ENCODE measurements at places on chromosomes 3 and 15.

DNA sequence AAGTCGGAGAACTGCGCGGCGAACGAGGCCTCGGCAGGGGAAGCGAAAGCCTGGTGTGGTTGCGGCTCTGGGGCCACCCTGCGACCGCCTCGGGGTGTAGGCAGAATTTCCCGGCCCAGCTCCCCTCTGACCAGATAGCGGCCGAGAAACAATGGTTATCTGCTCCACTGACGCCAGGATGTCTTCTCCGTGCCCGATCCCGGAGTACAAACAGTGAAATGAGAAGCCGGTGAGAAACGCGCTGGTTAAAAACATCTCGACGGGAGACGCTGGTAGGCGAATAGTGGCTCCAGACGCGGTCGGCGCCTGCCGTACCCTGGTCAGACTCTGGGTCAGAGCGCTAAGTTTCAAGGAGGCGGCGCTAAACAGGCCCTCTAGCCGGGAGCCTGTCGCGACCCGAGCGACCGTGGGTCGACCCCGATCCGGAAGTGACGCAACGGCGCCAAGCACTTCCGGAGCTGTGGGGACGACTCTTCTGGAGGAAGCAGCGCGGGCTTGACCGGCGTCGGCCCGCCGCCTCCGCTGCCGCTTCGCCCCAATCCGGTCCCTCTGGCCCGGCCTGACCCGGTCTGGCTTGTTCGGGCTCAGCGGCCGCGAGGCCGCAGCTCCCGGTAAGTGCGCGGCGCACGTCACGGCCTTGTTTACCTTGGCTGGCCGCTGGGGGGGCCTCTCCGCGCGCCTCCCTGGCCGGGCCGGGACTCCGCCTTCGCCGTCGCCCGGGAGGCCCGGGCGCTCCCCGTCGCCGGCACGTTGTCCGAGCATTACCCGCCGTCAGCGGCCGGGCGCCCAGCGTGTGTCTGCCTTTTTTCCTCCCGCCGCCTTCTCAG is at the start of gene ARIH2:
ARIH2 (plus strand) TSS at position 455 of the 827 bp plus-strand sequence. CDS start 8,717 bp downstream, outside the sequence.
- DNase-seq: peak; percentile 82

DNA sequence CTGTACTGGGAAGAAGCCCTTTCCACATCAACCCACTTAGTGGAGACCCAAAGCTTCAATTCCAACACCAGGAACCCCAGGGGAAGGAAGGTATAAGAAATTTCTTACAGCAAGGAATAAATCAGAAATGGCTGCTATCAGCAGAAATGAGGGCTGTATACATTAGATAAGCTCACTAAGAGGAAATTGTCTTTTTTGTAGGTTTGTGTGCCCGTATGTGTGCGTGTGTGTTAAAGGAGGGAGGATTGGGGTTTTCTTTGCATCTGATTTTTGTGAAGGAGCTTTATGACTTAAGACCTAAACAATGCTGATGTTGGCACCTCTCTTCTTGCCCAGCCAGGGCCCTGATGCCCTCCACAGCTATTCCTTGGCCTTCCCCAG is 18.6 kb downstream of the ARRDC4 start:
- no peak for DNase-seq

DNA sequence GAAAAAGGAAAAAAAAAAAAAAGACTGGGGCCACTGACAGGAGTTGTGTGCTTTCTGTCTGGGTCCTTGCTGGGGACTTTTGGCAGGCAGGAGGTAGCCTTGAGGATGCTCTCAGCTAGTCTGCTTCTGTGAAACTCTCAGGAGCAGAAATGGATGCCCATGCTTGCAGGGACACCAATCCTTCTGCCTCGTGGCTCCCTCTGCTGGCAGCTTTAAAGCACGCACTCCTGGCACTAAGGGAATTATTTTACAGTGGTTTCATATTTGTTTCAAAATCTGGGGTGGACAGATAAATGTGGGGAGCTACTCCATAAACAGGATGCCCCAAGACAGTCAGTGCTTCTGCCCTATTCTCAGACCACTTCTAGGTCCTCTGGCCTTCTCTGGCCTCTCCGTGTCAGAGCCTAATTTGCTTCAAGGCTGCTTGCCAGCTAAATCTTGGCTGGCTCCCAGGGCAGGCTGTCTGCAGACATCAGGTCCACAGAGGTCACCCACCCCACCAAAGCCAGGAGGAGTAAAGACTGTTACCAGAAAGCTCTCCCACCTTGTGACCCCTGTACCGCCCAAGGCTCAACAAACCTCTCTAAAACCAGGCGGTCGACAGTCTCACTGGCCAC is 17.1 kb downstream of the TRAIP start:
- peak; percentile 73 for DNase-seq

DNA sequence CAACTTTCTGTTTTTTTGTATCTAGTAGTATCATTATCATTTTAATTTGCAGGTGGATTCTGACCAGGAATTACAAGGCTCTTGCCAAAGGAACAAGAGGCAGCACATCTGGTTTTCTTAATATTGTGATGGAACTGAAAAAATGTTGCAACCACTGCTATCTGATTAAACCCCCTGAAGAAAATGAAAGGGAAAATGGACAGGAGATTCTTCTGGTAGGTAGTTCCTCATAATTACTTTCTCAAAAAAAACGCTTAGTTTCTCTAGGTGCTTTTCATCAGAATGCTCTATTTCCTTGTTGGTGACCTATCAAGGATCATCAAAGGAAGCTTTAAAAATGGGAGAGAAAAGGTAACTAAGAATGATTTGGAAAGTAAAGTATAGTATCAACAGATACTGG is 71.6 kb downstream of the CHD2 start:
- no peak for DNase-seq

DNA sequence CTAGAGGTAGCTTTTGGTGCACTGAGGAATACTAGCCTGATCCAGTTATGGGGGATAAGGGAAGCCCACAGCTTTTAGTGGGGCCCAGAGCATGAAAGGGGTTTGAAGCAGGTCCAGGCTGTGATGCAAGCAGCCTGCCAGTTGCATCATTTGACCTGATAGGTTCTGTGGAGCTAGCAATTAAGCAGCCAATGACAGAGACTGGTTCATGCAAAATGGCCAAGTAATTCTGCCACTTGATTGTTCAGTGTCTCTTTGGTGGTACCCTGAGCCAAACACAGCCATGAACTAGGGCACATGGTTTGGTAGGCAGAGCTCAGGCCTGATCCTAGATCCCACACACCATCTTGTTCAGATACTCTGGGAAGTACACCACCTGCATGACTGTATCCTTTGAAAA is 91.0 kb upstream of the PRR23C start:
- DNase-seq: no peak

DNA sequence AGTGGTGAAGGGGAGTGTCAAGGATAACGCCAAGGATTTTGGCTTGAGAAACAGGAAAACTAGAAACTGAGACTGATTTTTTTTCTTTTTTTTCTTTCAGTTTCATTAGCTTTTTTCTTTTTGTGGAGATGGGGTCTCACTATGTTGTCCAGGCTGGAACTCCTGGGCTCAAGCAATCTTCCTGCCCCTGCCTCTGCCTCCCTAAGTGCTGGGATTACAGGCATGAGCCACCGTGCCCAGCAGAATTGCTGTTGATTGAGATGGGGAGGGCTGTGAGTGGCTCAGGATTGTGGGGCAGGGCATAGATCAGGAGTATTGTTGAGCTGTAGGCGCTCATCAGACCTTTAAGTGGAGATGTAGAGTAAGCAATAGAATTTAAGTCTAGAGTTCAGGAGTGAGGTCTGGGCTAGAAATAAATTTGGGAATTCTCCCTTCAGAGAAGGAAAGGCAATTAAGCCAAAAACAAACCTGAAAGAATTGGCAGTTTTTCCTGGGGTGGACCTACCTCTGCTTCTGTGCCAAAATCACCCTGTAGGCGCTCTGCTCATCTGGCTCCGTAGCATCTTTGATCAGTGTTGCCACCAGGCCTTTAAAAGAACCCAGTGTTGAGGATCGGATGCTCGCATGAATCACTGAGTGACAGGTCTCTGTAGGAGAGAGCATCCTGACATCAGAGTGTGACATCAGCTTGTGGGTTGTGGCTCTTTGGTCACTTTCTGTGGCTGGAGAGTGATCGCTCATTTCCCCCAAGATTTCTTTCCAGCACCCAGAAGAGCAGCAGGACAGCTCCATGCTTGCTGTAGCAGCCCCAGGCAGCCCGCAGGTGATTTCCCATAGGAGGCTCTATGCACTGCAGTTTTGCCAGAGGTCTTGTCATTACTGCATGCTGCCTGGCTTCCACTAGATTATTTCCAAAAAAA is 15.8 kb downstream of the ABHD17C start:
- no peak for DNase-seq

- DNase-seq: no peak
These were observed 22.6 kb downstream of the TSPAN3 start for GRCh38 chr15:77048135-77048876.

DNA sequence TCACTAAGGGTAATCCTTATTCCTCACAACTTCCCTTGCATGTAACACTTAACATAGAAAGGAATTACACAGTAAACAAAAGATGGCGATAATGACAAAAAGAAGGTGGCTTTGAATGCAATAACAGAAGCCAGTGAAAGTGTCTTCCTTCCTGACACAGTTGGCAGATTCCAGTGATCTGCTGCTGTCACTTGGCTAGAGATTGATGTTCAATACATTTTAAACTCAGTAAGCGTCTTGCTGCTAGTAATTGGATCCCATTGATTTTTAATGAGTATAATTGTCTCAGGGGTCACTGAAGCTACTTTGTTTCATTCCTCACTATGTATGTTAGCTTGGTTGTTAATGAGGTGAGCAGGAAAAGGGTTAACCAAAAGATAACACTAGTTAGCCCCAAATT is 692.7 kb downstream of the NTRK3 start:
- no peak for DNase-seq

DNA sequence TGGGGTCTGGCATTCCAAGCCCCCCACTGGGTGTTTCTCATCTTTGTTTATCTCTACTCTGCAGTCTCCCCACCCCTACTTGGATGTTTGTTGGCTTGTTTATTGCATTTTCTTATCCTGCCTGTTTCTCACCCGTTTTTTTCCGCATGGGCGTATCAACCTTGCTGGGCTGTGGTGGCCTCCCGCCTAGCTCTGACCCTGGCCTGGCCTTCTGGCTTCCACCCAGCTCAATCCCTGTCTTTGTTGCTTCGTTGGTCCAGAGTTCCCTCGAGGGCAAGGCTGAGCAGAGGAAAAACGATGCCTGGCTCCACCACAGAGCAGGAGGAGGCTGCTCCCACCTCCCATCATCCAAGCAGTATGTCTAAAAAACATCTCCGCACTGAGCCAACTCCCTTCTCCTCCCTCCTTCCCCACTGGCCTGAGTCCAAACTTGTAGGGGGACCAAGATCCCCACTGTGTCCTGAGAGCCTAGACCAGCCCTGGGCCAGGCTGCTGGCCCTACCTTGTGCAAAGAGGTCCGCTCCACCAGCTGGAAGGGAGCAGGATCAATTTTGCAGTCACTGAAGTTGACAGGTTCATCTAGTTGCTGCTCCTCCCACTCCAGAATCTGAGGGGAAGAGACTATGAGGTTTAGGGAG is 9.8 kb downstream of the CLCN2 start:
- no peak for DNase-seq

DNA sequence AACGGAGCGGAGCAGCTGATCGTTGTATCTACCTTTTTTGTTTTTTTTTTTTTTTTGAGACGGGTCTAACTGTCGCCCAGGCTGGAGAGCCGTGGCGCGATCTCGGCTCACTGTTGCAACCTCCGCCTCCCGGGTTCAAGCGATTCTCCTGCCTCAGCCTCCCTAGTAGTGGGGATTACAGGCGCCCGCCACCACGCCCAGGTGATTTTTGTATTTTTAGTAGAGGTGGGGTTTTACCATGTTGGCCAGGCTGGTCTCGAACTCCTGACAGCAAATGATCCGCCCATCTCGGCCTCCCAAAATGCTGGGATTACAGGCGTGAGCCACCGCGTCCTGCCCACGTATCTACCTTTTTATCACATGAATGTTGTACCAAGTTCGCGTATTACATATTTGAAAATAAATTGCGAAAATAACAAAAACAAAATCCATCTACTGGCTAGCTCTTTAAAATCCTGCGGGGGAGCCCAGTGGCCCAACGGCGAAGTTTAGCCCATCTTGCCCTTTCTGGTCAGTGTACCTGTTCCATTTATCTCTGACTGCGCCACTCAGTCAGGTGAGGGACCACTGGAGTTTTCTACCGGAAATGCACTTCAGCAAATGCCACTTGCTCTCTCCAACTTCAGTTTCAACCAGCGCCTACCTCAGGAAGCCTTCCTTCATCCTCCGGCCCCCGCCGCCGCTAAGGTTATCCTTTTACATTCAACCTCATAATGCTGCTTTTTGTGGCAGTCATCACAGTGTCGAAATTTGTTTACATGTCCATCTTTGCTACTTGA is 1.2 kb upstream of the EIF3J start:
- DNase-seq: no peak

GRCh38 chr3:171181907-171182690 is 155.6 kb upstream of the SLC2A2 start:
- DNase-seq: no peak

- no peak for DNase-seq
These were observed 19.9 kb upstream of the RPL29 start for GRCh38 chr3:52015438-52016228.
